Natural killer cell (primary cell): ENCODE measurements at places on chromosomes 1 and 21. TPM values are rescaled to one million over a fixed set of nuclear protein-coding genes. Genes with fewer than 3 reads are reported as not detected.

The BRINP2 gene
- not detected for total RNA-seq

- no peak for DNase-seq
Measured at GRCh38 chr1:30476911-30477459, 246.4 kb downstream of the MATN1 start.

- DNase-seq = no peak
Measured at GRCh38 chr1:1771096-1771495, 7.2 kb downstream of the NADK start.

DNA sequence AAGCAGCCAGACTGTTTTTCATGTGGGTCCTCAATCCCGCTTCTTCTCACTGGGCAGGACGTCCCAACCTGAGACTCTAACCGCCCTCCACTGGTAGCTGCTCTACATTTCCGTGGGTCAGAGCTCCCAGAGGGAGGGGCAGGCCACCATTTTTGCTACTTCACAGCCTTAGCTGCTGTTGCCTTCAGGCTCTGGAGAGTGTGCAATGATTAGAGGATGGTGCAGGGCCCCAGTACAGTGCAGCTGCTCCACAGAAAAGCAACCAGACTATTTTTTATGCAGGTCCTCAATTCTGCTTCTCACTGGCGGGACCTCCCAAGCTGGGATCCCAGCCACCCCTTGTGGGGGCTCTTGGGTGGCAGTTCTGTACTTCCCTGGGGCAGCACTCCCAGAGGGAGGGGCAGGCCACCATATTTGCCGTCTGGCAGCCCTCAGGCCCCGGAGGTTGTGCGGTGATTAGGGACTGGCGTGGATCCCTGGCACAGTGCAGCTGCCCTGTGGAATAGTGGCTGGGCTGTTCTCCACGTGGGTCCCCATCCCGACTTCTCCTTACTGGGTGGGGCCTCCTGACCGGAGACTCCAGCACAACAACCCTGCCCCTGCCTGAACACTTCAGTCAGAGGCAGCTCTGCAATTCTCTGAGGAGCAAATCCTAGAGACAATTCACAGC lies 647.6 kb upstream of the PKN2 start:
- DNase-seq = no peak

DNA sequence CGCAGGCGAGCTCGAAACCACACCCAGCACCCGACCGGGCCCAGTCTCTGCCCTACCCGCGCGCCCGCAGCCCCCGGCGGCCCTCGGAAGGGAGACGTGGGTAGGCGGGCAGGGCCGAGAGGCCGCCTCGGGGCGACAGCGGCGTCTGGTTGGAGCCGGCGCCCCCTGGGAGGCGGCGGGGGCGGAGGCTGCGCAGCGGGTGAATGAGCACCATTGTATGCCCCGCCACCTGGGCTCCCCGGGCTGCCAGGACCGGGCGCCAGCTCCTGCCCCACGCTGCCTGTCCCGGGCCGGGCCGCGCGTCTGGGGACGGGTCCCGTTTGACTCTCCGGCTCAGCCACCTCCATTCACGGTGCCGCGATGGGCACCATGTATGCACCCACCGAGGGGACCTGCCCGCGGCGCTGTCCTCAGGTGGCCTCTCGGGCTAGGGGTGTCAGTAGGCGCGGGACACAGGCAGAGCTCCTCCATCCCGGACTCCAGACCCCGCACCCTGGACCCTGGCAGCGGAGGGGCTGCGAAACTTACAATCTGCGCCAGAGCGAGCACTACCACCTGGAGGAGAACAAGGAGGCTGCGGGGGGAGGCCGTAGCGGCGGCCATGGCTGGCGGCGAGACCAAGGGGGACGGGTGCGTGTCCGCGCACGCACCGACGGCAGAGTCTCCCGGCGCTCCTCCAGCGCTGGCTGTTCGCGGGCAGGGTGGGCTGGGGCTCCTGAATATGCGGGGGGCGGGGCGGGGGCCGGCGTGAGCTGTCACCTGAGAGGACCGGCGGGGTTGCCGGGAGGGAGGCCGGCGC lies at the start of gene COL9A2:
COL9A2 (minus strand) TSS at position 692 of the 799 bp plus-strand sequence; CDS start at position 603, 89 bp downstream.
- DNase-seq = peak; percentile 55

DNA sequence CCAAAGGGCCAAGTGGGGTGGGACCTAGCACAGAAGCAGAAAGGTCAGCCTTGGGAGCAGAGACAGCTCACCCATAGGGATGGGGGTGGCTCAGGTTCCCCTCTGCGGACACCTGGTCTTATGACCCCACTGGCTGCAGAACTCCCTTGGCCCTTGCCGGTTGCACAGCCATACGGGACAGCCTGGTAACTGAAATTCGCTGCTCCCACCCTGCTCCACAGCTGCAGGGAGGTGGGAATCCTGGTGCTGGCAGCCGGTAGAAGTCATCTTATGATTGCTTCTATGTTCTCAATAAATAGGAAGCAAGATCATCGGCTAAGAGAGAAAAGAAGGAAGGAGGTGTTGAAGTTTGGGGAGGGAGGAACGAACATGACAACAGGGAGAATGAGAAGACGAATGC lies 64.1 kb downstream of the HLCS start:
- no peak for DNase-seq

DNA sequence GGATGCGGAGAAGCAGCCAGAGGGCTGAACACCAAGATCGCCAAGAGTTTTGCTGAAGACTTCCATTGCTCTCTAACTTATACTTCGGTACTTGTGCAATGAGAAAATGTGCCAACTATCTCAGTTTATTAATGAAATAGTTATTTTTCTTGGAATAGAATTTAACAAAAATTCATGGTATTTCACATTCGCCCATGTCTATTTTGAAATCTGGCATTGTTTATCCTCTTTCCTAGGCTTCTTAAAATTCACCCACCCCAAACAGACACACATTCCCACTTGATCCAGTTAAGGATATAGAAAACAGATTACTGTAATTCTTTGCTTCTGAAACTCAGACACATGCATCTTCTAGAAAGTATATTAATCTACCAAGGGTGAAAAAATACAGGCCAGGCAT lies 56.3 kb upstream of the ADAMTS5 start:
- no peak for DNase-seq

The GFI1 gene
- 46.0 TPM for total RNA-seq

The PODN gene
- 11.2 TPM for total RNA-seq

GRCh38 chr1:92314024-92314423 lies 15.2 kb downstream of the RPAP2 start:
- DNase-seq = no peak

- no peak for DNase-seq
Measured at GRCh38 chr1:111878649-111879048, 110.8 kb downstream of the KCND3 start.

The PTP4A2 gene
- total RNA-seq = 435 TPM

The CFHR1 gene
- total RNA-seq = not detected

DNA sequence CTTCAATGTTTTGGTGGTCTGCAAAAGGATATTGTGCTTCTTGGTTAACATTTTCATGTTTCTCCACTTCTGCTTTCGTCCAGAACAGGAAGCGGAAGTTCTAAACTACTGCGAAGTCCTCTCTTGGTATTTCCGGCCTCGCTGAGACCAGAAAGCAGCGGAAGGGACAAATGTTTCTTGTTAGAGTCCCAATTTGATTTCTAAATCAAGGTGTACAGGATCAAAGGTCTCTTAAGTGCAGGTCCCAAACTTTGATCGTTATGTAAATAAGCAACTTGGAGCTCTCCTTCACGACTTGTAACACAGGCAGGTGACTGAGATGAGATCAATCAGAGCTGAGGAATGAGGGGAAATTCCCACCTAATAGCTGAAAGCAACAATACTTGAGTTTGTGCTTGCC lies 40.1 kb upstream of the HMCN1 start:
- DNase-seq = peak; percentile 63

The KDM5B gene
- total RNA-seq = 121 TPM

DNA sequence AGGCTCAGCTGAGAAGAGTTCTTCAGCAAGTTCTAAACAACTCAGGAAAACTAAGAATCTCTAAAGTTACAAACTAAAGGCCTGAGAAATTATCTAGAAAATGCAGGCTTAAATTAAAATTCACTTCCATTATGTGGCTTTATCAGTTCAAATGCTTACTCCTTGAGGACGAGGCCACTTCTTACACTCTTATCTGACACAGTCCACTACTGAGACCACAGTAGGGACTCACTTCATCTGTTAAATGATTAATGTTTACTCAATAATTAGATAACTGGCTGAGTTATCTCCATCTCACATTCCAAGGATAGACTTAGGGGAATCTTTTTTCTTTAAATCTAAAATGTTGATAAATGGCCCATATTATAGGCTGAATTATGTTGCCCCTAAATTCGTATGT lies 1.6 kb downstream of the C1orf141 start:
- DNase-seq = no peak

- DNase-seq = no peak
Measured at GRCh38 chr1:163834778-163835177, 513.0 kb downstream of the NUF2 start.

The FALEC gene
- total RNA-seq = not detected

The PGLYRP3 gene
- total RNA-seq = not detected

- no peak for DNase-seq
Measured at GRCh38 chr1:15275921-15276683, 29.1 kb downstream of the FHAD1 start.

The THEM5 gene
- not detected for total RNA-seq

DNA sequence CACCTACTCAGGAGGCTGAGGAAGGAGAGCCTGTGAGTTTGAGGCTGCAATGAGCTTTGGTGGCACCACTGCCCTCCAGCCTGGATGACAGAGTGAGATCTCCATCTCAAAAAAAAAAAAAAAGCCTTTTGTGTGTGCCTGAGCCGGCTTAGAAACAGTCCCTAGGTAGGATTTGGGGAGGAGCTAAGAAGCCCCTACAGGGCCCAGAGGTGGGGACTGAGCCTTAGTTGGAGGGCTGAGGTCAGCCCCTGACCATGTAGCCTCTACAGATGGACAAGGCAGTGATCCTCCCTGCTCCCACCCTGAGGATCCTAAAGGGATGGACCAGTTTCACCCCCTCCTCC lies 2.5 kb downstream of the ADAMTSL4 start:
- DNase-seq = no peak

The GPR52 gene
- 14.1 TPM for total RNA-seq

DNA sequence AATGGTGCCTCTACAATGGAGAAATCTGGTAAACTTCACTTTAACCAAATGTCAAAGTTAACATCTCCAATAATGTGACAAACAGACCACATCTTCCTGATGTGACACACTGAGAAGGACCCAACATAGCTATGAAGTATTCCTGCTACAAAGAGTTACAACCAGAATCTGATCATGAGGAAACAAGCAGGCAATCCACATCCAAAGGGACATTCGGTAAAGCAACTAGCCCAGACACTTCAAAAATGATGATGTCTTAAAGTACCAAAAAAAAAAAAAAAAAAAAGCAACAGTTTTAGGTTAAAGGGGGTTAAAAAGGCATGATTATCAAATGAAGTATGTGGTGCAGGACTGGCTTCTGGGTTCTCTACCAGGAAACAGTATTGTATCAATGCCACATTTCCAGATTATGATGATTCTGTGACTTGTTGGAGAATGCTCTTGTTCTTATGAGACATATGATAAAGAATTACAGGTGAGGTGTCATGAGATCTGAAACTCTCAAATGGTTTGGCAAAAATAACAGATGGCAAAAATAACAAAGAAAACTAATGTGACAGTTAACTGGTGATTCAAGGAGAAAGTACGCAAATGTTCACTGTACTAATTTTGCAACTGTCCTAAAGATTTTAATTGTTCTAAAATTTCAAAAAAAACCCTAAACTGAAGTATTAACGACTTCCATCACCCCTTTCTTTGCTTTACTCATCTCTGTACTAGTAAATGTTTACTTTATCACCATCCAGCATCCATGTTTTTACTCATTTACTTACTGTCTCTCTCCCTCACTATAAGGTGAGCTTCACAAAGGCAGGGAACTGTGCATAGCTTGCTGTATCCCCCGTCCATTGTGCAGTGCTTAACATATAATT lies 2.8 kb downstream of the CD58 start:
- DNase-seq = no peak

- peak; percentile 19 for DNase-seq
Measured at GRCh38 chr1:24709791-24710441, 35.3 kb upstream of the CLIC4 start.

DNA sequence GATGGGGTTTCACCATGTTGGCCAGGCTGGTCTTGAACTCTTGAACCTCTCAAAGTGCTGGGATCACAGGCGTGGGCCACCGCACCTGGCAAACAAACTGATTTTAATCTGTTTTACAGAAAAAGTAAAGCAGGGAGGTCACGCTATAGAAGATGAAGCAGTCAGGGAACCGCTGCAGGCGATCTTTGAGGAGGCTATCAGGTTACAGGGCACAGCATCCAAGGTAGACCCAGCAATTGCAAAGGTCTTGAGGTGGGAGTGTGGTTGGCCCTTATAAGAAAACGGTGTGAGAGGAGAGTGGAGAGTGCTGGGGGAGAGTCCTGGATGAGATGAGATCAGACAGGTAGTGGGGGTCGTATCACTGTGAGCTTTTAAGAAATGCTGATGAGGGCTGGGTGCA lies 2.6 kb upstream of the TMCO4 start:
- DNase-seq = no peak

The SMAP2 gene
- total RNA-seq = 95.0 TPM

The F13B gene
- not detected for total RNA-seq

The KRTAP10-8 gene
- not detected for total RNA-seq

The LGR6 gene
- 65.2 TPM for total RNA-seq

DNA sequence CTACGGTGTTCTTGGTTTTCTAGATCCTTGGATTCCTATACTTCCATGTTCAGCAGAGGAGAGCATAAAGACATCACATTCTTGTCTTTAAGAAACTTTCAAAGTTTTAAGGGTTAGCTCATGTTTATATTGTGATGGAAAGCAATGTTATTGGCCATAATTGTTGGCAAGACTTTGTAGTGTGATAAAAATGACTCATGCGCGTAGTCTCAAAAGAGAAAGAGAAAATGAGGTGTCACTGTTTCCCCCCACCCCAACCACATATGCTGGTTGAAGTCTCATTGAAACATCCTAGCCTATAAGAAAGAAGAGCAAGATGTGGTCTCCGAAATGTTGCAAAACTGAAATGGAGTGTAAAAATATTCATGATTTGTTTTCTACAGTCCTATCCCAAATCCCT lies 348.8 kb downstream of the PTBP2 start:
- no peak for DNase-seq

The PERM1 gene
- not detected for total RNA-seq

The NTRK1 gene
- total RNA-seq = 2.4 TPM

The TMPRSS15 gene
- not detected for total RNA-seq

The GJA9 gene
- not detected for total RNA-seq

DNA sequence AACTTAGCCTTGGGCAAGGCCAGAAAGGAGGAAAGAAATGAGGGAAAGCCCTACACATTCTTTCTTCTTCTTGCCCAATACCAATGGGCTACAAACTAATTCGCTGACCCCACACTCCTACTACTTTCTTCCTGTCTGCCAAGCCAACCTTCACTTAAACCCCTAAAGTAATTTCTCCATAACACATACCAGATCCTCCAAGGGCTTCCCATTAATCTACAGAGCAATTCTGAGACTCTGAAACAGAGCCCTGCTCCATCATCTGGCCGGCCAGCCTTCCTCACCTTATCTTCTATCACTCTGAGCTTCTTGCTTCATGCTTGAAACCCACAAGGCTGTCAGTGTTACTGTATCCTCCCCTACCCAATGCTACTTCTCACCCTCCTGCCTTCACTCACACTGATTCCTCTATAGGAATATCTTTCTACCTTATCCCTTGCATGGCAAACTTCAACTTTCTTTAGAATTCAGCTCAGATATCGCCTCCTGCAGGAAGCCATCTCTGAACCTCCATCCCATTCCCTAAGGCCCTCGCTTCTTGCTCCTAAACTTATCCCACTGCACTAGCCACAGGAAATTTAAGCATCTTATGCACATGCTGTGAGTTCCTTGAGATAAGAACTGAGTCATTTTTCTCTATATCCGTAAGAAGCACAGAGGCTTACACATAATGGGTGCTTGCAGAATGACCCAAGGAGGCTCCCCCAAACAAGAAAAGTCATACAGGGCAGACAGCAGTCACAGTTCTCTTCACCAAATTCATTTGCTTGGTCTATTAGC lies 81.9 kb downstream of the JAK1 start:
- no peak for DNase-seq
